ENCODE measurements at places on chromosomes 6 and 20.

DNA sequence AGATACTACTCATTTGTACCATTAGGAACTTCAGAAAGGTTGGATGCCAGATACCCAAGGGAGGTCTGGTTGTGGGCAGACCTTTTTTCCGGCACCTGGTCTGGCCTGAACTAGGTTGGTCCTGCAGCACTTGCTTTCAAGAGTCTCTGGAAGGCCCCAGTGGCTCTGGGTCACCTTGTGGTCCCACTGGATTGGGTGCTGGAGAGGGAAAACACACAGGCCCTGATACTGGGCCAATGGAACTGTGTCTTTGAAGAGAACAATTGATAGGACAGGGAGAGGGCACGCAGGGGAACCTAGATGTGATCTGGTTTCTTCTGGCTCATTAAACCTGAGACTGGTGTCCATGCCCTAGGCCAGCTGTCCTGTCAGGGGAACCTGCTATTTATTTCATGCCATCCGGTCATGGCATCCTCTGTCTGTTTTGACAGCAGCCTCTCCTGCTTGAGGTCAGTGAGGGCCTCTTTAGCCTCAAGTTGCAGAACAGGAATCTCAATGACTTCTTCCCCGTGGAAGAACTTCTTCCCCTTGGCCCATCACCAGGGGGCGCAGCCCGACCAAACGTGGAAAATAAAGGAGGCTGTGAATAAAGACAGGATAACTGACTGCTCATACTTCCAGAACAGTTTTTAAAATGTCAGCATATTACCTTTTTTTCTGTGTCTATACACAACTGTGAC is 25.0 kb downstream of the TAF8 start:
- peak; percentile 54 for DNase-seq

- DNase-seq: no peak
These were observed 27.6 kb downstream of the PHACTR3 start for GRCh38 chr20:59631751-59632540.

- peak; percentile 69 for DNase-seq
These were observed 176.7 kb downstream of the HACE1 start for GRCh38 chr6:104682722-104683643.

GRCh38 chr20:59258221-59258621 is 42.2 kb upstream of the EDN3 start:
- no peak for DNase-seq

DNA sequence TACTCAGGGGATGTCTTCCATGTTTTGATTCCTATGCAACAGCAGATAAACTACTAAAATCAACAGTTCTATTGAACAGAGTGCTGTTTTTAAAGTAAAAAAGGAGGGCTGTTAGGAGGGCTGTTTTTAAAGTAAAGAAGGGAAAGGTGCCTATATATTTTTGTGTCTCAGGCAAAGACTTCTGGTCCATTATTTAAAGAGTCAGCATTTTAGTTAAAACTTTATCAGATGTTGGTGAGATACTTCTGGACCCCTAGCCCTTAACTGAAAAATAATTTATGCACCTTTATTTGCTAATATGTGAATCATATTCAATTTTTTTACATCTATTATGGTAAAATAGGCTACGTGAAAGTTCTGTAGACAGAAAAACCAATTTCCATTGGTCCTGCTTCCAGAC is 144.8 kb downstream of the MOXD1 start:
- DNase-seq: no peak

- no peak for DNase-seq
These were observed 87.8 kb downstream of the SLC16A10 start for GRCh38 chr6:111175109-111175508.

- DNase-seq: no peak
These were observed 74.5 kb upstream of the ZNF184 start for GRCh38 chr6:27547157-27548075.

DNA sequence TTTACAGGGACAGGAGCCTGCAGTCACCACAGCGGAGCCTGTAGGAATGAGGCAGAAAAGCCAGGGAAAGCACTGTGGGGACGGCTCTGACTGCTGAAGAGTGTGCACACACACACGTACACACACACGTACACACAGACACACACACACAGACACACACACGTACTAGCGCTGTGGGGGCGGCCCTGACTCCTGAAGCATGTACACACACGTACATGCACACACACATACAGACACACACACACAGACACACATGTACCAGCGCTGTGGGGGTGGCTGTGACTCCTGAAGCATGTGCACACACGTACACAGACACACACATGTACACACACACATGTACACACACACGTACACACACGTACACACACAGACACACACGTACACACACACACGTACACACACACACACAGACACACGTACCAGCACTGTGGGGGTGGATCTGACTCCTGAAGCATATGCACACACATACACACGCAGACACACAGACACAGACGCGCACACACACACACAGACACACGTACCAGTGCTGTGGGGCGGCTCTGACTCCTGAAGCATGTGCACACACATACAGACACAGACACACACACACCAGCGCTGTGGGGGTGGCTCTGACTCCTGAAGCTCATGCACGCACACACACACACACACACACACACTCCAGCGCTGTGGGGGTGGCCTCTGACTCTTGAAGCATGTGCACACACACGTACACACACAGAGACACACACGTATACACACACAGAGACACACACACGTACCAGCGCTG is 127.3 kb downstream of the DLL1 start:
- no peak for DNase-seq

DNA sequence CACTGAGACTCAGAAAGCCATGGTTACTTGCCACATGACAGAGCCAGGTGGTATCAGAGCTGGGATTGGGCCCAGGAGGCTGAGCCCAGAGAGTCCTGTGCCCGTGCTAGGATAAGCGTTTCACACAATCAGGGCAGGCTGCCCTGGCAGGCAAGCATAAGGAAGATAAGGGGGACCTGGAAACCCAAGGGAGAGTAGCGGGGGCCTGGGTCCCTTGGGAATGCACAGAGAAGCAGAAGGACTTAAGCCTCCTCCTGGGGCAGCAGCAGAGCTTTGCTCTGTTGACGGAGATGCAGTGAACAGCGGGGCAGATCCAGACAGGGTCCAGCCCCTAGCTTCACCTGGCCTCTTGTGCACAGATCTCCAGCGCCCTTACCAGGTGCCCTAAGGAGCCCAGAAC is 8.7 kb downstream of the TRIB3 start:
- DNase-seq: no peak

GRCh38 chr6:159742165-159742564 is 14.9 kb downstream of the WTAP start:
- no peak for DNase-seq

GRCh38 chr6:162675503-162675902 is 52.1 kb downstream of the PRKN start:
- DNase-seq: no peak

Measured in stimulated activated CD4-positive, alpha-beta T cell treated with anti-CD3 and anti-CD28 coated beads, Interleukin-1b, Interleukin-23, amount 100 ng/mL, for 4 hours (primary cell).